CD4-positive, alpha-beta T cell treated with Interleukin-4 for 1 hour (primary cell): ENCODE measurements at places on chromosomes 13 and 19.
A peak's percentile ranks its signal among the peaks of the same experiment; 100 is the strongest.

DNA sequence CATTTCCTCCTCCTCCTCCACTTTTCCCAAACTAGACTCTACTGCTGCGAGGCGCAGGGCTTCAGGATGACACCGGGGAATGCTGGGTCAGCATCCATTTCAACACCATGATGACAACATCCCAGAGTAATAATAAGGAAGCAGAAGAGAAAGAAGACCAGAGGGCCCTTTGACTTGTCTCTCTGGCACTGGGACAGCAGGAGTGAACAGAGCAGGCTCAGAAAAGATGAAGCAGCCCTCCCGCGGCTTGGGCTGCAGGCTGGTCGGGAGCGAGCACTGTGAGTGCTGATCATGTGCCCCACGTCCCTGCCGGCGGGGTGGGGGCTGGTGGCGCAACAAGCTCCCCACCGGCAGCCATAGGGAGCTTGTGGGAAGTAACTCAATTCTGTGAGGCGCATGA, 30.5 kb downstream of the RANBP3 start:
- peak; percentile 53 for DNase-seq

GRCh38 chr19:51259348-51260245, 8.7 kb downstream of the SIGLECL1 start:
- peak; percentile 28 for DNase-seq

DNA sequence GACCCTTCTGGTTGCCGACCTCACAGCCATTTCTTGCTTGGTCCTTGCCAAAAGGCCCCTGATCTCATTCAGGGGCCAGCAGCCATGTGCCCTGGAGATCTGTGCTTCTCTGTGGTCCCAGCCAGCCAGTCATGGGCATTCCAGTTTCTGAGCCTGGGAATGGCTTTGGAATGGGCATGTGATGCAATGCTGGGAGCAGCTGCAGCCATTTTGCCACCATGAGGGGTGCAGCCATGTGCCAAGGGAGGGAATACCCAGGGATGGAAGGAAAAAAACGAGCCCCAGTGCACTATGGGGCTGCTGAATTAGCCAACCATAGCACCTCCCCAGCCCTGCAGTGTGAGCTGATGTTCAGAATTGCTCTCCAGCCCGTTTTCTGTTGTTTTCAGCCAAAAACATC, 26.3 kb downstream of the F2RL3 start:
- DNase-seq: no peak

- DNase-seq: no peak
Observed at GRCh38 chr19:48401287-48401686, 7.8 kb downstream of the GRIN2D start.

DNA sequence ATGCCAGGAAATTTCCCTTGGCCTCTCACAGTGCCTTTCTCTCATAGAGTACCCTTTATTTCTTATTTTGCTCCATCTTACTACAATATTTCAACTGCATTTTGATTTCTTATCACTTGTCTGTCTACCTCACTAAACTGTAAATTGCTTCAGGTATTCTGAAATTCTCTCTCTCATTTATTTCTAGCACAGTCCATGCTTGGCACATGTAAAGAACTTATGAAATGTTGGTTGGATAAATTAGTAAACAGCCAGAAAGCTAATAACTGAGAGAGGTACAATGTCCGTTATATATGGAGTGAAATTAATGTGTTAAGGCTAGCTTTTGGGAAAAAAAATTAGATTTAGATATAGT, 138.3 kb upstream of the RFC3 start:
- DNase-seq: no peak

GRCh38 chr19:39906820-39907611, 27.4 kb downstream of the FCGBP start:
- no peak for DNase-seq

GRCh38 chr13:91270031-91270430, 77.5 kb upstream of the MIR17HG start:
- DNase-seq: no peak

- no peak for DNase-seq
Observed at GRCh38 chr19:58364146-58364545, 1.6 kb upstream of the ZNF497 start.

- DNase-seq: no peak
Observed at GRCh38 chr13:75175575-75175974, 306.4 kb downstream of the TBC1D4 start.

- peak; percentile 19 for DNase-seq
Observed at GRCh38 chr19:343941-344624, 513 bp downstream of the MIER2 start.

DNA sequence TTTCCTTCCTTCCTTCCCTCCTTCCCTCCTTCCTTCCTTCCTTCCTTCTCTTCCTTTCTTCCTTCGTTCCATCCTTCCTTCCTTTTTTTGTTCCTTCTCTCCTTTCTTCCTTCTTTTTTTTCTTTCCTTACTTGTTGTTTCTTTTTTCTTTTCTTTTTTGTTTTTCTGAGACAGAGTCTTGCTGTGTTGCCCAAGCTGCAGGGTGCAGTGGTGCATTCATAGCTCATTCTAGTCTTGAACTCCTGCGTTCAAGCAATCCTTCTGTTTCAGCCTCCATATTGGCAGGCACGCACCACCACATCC, 5.5 kb upstream of the EEF2 start:
- DNase-seq: no peak

DNA sequence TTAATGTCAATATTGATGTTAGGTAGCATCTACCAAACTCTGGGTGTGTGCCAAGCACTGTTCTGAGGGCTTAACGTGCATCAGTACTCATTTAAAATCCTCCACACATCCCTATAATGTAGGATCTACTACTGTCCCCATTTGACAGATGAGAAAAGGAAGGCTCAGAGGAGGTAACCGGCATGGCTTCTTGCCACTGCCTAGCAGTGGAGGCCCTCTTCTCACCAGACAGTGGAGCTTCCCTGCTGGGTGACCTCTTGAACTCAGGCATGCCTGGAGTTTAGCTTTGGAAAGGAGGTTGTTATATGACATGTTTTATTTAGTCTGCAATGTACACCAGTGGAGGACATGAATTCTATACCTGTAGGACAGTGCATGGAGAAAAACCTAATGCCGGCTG, 2.1 kb downstream of the SPATA13 start:
- no peak for DNase-seq

- DNase-seq: no peak
Observed at GRCh38 chr13:110350509-110350908, 43.4 kb downstream of the COL4A2 start.

DNA sequence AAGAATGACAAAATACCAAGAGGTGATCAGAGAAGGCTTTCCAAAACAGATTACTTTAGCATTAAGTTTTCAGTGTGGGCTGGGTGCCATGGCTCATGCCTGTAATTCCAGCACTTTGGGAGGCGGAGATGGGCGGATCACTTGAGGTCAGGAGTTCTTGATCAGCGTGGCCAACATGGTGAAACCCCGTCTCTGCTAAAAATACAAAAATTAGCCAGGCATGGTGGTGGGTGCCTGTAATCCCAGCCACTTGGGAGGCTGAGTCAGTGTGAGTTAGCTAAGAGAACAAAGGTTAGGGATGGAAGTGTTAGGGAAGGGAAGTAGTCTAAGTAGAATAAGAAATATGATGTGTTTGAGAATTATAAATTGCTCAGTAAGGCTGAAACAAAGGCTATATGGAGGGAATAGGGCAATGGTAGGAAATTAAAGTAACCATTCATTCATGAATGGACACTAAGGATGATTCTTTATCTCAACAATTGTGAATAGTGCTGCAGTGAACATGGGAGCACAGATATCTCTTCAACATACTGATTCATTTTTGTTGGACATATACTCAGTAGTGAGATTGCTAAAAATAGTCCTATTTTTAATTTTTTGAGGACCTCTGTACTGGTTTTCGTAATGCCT, 3.9 kb upstream of the RCBTB2 start:
- DNase-seq: no peak

DNA sequence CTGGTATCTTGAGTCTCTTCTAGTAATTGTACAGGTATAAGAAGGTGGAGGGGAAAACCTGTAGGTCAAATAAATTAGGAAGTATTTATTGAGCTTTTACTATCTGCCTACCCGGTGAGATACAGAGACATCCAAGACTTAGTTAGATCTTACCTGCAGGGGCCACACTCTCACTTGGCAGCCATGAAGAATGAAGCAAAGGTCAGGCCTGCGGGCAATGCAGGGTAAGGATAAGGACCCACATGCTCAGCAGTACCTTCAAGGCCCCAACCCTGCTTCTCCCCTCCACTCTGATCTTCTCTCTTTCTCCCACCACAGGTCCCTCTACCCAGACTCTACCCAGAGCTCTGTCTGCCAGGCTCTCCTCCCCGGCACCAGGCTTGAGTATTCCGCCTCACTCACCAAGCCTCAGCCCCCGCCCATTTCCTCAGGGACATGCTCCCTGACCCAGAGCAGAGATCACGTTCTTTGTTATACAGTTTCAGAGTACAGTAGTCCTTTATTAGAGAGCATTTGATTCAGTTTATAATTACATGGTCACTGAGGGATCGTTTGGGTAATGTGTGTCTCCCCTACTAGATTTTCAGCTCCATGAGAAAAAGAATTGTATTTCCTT, 18.9 kb upstream of the CLDN10 start:
- DNase-seq: no peak

DNA sequence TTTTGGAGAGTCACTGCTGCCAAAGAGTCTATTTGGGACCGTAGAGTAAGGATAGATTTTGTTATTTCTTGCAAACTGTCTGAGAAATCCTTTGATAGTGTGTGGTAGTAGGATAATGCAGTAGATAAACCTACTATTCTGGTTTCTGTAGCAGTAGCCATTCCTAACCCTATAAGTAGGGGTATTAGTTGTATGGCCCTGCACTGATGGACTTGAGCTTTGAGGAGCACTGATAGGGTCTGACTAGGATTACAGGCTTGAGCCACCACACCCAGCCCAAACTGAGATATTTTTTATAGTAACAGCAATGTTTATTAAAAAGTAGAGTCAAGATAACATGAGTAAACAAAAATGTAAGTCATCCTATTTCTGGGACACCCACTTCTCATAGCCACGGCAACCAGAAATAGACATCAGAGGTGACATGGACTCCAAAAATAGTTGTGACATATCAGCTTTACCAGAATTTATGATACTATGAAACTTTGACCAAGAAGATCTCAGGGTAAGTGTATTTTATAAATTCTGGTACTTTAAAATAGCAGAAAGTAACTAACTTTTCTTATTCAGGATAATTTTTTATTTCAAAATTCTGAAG, 479.1 kb downstream of the SUCLA2 start:
- no peak for DNase-seq

GRCh38 chr19:1079566-1080111, 12.7 kb downstream of the ARHGAP45 start:
- peak; percentile 54 for DNase-seq

GRCh38 chr19:52211203-52211602, 21.4 kb downstream of the PPP2R1A start:
- no peak for DNase-seq

DNA sequence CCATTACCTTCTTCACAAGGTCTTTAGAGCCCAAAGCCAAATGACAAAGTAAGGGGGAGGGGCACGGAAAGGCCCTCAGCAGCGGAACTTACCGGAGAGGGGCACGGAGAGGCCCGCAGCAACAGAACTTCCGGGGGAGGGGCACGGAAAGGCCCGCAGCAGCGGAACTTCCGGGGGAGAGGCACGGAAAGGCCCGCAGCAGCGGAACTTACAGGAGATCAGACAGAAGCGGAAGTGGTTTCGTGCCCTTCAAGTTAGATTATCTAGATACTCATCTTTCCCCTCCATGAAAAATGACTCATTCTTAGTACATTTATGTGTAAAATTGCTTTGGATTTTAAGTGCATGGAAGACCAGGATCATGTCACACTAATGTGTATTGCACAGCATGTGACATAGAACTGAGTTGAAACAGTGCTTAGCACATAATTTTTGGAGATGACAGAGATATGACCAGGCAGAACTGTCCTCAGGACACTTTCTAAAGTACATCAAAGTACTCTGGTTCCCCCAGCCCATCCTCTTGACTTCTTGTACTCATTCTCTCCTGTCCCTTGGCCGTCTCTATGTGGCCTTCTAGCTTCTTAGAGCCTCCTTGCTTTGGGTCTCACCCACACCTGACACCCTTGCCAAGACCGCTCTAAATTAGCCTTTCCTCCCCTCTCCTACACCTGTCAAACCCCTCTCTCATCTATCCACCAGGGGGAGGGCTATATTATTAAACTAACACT, 25.7 kb upstream of the TPTE2 start:
- DNase-seq: peak; percentile 78

GRCh38 chr13:34506796-34507195, 435.3 kb upstream of the NBEA start:
- no peak for DNase-seq
